ENCODE measurements at places on chromosomes 12 and 14. TPM values are rescaled to one million over a fixed set of nuclear protein-coding genes. Genes with fewer than 3 reads are reported as not detected.

Gene GYS2
- total RNA-seq = not detected

Gene ZDHHC17
- 65.5 TPM for total RNA-seq

Gene NKX2-1
- total RNA-seq = not detected

DNA sequence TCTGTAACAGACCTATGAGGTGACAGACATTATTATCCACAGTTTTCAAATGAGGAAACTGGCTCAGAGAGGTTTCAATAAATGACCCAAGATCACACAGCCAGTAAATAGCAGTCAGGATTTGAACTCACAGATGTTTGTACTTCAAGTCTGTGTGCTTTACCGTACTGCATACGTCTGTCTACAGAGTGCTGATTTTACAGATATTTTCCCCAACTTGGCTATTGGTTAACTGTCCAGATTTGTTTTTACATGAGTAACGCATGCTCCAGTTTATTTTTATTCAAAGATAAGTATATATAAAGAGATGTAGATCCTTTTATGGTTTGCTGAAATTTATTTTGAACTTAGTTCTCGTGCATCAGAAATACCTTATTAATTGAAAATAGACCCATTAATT, 65.7 kb upstream of the SLC38A2 start:
- no peak overlapping the region for H3K4me3 ChIP-seq
- H3K27ac ChIP-seq = no peak overlapping the region
- H3K4me1 ChIP-seq = peaks cover 37% of the 10 kb centered on the region
- H3K27me3 ChIP-seq = no peaks in the 10 kb centered on the region

GRCh38 chr12:109723311-109723881, 9.8 kb downstream of the FAM222A start:
- H3K4me1 ChIP-seq = no peaks in the 10 kb centered on the region
- H3K27ac ChIP-seq = no peak overlapping the region
- no peaks in the 10 kb centered on the region for H3K36me3 ChIP-seq
- H3K4me3 ChIP-seq = no peak overlapping the region

GRCh38 chr14:35341454-35341750, 49.2 kb downstream of the PSMA6 start:
- peak overlapping the region; percentile 64 for H3K27ac ChIP-seq
- H3K4me3 ChIP-seq = no peak overlapping the region
- no peak for DNase-seq
- H3K4me1 ChIP-seq = peaks cover 19% of the 10 kb centered on the region
- no peaks in the 10 kb centered on the region for H3K36me3 ChIP-seq
- H3K27me3 ChIP-seq = no peaks in the 10 kb centered on the region

GRCh38 chr12:113724794-113725556, 241.2 kb downstream of the RBM19 start:
- H3K4me3 ChIP-seq = no peak overlapping the region
- H3K4me1 ChIP-seq = no peaks in the 10 kb centered on the region
- DNase-seq = no peak
- peaks cover 64% of the 10 kb centered on the region for H3K27me3 ChIP-seq
